Stimulated activated CD4-positive, alpha-beta T cell treated with anti-CD3 and anti-CD28 coated beads, Interleukin-1b, Interleukin-23, amount 100 ng/mL, for 4 hours (primary cell): ENCODE measurements at places on chromosomes 4 and X.

- DNase-seq, result no peak
Measured at GRCh38 chr4:30294295-30294694, 425.9 kb upstream of the PCDH7 start.

- no peak for DNase-seq
Measured at GRCh38 chrX:114611018-114611619, 27.2 kb downstream of the HTR2C start.

- no peak for DNase-seq
Measured at GRCh38 chrX:12139934-12140611, 1.8 kb downstream of the FRMPD4 start.

GRCh38 chrX:30282527-30282926 lies 26.7 kb downstream of the NR0B1 start:
- no peak for DNase-seq

DNA sequence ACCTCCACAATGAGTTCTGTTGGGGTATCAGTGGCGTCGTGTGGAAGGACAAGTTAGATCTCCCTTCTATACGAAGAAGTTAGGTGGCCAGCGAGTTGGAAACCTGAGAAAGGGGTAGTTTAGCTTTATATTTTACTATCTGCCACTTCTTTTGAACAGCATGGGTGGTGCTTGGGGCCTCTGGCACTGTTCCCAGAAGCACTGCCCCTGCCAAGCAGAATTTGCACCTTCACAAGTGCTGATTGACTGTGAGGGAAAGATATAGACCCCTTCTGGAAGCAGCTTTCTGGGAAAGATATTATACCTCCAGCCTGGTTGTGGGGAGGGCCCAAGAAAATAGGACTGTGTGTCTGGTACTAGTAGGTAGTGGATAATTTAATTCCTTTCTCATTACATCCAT lies 246.9 kb downstream of the FBXO8 start:
- DNase-seq, result no peak
